Upper lobe of right lung (tissue), 1 donor: ENCODE measurements at places on chromosomes 3 and 15. TPM values are rescaled to one million over a fixed set of nuclear protein-coding genes. Genes with fewer than 3 reads are reported as not detected.

The SHISA5 gene
- 163 TPM for total RNA-seq

DNA sequence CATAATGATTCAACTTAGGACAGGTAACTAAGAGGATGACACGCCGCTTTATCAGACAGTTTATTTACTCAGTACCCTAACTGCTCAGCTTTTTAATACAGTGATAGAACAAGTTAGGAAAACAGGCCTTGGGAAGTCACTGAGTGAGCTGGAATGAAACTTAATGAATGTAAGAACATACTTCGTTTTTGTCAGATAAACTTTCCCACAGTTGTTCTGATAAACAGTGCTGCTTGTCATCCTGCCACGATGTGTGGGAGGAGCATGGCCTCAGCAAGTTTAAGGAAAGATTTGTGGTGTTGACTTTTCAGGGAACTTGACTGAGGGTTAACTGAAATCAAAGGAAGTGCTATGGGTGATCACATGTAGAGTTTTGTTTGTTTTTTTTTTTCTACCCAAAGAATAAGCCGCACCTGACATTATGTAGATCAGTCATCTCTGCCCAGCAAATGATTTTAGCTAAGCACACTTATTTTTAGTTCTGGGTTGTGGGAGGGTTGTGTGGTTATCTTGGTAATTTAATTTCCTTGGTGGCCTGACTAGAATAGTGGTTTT, 5.6 kb upstream of the P2RY14 start:
- peaks cover 8% of the 10 kb centered on the region for H3K4me1 ChIP-seq
- H3K27ac ChIP-seq: no peak overlapping the region
- H3K27me3 ChIP-seq: no peaks in the 10 kb centered on the region
- no peaks in the 10 kb centered on the region for H3K36me3 ChIP-seq

DNA sequence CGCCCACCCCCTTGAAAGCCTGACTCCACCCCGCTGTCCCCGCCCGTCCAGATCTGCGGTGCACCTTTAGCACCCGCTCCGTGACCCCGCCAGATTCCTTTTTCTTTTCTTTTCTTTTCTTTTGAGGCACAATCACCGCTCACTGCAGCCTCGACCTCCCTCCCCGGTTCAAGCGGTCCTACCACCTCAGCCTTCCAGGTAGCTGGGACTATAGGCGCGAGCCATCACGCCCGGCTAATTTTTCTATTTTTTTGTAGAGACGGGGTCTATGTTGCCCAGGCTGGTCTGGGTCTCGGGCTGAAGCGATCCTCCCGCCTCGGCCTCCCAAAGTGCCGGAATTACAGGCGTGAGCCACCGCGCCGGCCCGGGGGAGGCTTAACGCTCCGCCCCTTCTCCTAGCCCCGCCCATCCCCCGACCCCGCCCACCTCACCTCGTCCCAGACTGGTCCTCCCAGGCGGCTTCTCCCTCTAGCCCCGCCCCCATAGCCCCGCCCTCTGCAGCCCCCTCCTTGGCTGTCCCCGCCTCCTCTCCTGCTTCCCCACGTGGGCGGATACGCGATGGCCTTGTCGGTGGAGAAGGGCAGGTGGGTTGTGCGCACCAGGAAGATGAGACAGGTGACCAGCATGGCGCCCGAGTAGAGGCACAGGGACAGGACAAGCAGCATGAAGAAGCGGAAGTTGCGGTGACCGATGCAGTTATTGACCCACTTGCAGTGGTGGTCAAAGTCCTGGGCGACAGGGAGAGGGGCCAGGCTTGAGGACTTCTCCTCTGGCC, 3.2 kb downstream of the ZDHHC19 start:
- peaks cover 2% of the 10 kb centered on the region for H3K4me1 ChIP-seq
- H3K27ac ChIP-seq: no peak overlapping the region
- DNase-seq: peak; percentile 90
- no peaks in the 10 kb centered on the region for H3K27me3 ChIP-seq
- H3K4me3 ChIP-seq: peak overlapping the region; percentile 45

DNA sequence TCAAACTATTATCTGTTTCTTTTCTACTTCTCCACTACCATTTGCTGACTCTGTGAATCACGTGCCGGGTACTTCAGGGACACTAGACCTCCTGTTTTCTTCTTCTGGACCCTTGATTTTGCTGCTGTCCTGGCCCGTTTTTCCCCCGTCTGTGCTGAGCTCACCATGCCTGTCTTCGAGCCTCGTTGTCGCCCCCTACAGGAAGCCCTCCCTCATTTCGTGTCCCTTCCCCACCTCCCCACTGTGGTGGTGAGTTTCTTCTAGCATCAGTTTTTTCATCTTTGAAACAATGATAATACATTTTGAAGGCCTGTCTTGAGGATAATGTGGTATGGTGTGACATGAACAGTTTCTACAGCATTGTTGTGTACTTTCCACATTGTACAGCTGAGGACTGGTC, 12.8 kb downstream of the GABRG3 start:
- DNase-seq: no peak
- H3K4me1 ChIP-seq: no peaks in the 10 kb centered on the region
- no peaks in the 10 kb centered on the region for H3K27me3 ChIP-seq
- H3K36me3 ChIP-seq: no peaks in the 10 kb centered on the region
- H3K4me3 ChIP-seq: no peak overlapping the region

The MESP2 gene
- total RNA-seq: not detected

The LRRC2 gene
- 2.9 TPM for total RNA-seq

DNA sequence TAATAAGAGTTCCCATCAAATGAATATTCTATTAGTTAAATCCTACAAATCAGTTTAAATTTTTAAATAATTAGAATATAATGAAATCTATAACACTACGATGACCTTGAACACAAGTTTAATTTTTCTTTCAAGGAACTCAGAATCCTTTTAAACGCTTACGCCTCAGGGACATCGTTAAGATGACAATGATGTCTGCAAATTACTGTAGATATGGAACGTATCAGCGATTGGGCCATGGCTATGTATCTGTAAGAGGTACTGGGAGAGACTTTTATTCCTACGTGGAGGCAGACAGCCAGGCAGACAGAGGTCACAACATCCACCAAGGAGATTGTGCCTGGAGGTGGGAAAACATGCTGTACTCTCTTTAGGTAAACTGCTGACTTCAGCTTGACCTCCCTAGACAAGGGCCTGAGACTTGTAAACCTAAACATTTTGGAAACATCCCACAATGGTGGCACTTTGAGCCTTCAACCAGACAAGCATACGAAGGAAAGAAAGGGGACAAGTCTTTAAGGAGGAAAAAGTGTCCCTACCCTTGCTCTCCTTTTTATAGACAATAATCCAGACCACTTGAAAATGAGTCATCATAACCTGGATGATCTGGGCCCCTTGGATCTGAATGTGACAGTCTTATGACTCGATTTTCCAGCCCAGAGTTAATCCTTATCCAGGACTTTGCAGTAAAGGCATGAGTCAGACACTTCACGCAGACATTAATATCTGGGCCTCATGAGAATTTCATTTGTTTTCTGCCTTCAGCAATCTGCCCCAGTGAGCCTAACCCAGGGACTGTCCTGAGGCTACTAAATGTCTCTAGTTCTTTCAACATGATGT, 6.8 kb upstream of the LDHAL6B start:
- no peak overlapping the region for H3K4me3 ChIP-seq
- no peaks in the 10 kb centered on the region for H3K4me1 ChIP-seq
- H3K27ac ChIP-seq: no peak overlapping the region
- peaks cover 35% of the 10 kb centered on the region for H3K36me3 ChIP-seq

- peak overlapping the region; percentile 93 for H3K27ac ChIP-seq
- peaks cover 38% of the 10 kb centered on the region for H3K4me1 ChIP-seq
- H3K27me3 ChIP-seq: no peaks in the 10 kb centered on the region
Observed at GRCh38 chr3:11642431-11643191, 1.1 kb downstream of the VGLL4 start.

- DNase-seq: no peak
- H3K36me3 ChIP-seq: no peaks in the 10 kb centered on the region
- H3K4me3 ChIP-seq: no peak overlapping the region
Observed at GRCh38 chr3:4474683-4475490, 7.8 kb upstream of the SUMF1 start.

DNA sequence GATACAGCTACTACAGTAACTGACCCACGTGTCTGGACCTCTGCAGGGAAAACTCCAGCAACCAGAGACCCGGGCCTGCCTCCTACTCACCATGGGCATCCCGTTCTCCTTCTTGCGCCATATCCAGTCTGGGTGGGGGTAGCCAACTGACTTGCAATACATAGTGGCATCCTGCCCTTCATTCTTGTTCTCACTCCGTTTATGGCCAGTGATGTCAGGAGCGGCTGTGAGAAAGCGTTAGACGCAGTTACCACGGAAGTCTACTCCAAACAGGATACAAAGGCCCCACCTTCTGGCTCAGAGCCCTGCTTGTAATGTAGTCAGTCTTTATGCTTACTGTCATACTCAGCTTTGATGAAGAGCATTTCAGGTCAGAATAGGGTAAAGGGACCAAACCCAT, 59.6 kb downstream of the NPTN start:
- no peaks in the 10 kb centered on the region for H3K4me1 ChIP-seq
- H3K4me3 ChIP-seq: no peak overlapping the region
- H3K27me3 ChIP-seq: no peaks in the 10 kb centered on the region
- no peak for DNase-seq
- H3K36me3 ChIP-seq: peaks cover 78% of the 10 kb centered on the region
- H3K27ac ChIP-seq: no peak overlapping the region

DNA sequence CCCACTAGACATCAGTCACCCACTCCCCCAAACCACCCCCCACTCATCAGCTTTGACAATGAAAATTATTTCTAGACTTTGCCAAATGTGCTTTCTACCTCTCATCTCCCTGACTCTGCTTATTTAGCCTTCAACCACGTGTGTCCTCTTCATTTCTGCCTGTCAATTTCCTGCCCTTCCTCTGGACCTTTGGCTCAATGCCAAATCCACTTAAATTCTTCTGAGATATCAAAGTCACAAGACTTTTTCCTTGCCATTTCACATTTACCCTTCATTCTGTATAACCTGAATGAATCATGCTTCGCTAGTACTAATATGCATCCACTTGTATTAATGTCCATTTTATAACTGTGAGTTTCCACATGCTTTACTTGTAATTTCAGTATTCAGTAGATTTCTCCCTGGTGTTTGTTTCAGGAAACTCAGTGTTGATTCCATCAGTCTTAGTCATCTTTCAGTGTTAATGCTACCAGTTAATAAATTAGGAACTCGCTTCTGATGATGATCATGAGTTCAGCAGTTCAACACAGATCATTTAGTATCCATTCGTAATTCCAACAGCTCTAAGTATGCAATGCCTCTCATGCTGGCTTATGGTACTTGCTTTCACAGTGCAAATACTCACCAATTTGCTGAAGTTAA, 128.2 kb upstream of the OSTN start:
- no peak overlapping the region for H3K4me3 ChIP-seq
- H3K27ac ChIP-seq: no peak overlapping the region
- H3K27me3 ChIP-seq: no peaks in the 10 kb centered on the region
- H3K4me1 ChIP-seq: no peaks in the 10 kb centered on the region

GRCh38 chr15:62665449-62665848, 377.1 kb upstream of the TPM1 start:
- DNase-seq: no peak
- no peaks in the 10 kb centered on the region for H3K36me3 ChIP-seq
- H3K27me3 ChIP-seq: no peaks in the 10 kb centered on the region
- H3K4me3 ChIP-seq: no peak overlapping the region

DNA sequence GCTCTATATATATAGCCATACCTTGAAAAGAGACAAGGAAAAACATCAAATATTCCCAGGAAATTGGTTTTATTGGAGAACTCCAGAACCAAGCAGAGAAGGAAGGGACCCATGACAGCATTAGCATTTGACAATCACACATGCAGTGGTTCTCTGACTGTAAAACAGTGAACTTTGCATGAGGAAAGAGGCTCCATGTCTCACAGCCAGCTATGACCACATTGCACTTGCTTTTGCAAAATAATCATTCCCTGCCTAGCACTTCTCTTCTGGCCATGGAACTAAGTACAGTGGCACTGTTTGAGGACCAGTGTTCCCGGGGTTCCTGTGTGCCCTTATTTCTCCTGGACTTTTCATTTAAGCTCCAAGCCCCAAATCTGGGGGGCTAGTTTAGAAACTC, 85.5 kb downstream of the TGFBR2 start:
- no peaks in the 10 kb centered on the region for H3K27me3 ChIP-seq
- peaks cover 62% of the 10 kb centered on the region for H3K4me1 ChIP-seq
- no peak overlapping the region for H3K4me3 ChIP-seq
- H3K27ac ChIP-seq: peak overlapping the region; percentile 4
- DNase-seq: no peak

DNA sequence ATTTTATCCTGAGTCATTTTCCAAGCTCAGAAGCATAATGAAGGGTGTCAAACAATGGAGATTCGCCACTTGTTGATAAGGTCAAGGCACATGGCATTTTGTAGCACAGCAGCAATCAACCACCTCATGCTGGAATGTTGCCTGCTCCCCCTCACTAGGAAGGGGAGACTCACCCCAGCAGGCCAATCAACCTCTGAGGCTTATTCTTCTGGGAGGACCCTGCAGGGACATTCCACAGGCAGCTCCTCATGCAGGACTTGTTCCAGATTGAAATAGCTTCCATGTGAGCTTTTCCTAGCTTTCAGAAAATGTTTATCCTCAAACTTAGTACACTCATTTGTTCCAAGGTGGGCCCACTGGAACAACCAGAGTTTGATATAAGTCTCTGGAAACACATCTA, 77.6 kb downstream of the SSR3 start:
- no peaks in the 10 kb centered on the region for H3K4me1 ChIP-seq
- H3K36me3 ChIP-seq: no peaks in the 10 kb centered on the region
- H3K27ac ChIP-seq: no peak overlapping the region
- H3K4me3 ChIP-seq: no peak overlapping the region
- DNase-seq: no peak
- H3K27me3 ChIP-seq: no peaks in the 10 kb centered on the region

The ROPN1 gene
- not detected for total RNA-seq

GRCh38 chr3:55157731-55158130, 229.9 kb upstream of the LRTM1 start:
- H3K27ac ChIP-seq: no peak overlapping the region
- no peaks in the 10 kb centered on the region for H3K36me3 ChIP-seq
- no peak for DNase-seq
- H3K4me3 ChIP-seq: no peak overlapping the region
- H3K4me1 ChIP-seq: no peaks in the 10 kb centered on the region

The PPP1R14D gene
- 1.3 TPM for total RNA-seq

- H3K4me3 ChIP-seq: peak overlapping the region; percentile 79
- H3K36me3 ChIP-seq: no peaks in the 10 kb centered on the region
- peaks cover 5% of the 10 kb centered on the region for H3K27me3 ChIP-seq
- H3K4me1 ChIP-seq: peaks cover 6% of the 10 kb centered on the region
- H3K27ac ChIP-seq: peak overlapping the region; percentile 81
Observed at GRCh38 chr3:24521420-24522145, 26.9 kb upstream of the THRB start.

DNA sequence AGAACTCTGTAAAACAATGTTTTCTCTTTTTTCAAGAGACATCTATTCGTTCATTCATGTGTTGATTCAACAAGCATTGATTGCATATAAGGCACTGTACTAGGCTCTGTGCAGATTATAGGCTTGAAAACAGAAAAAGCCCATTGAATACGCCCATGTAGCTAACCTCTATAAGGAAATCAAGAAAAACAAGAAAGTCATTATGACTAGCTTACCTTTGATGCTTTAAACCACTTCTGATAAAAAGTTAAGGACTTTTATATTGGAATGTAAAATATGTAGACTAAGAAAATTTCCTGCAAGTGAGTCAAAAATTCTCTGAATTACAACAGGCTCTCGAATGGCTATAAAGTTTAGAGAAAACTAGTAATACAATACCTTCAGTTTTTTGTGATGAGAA, 92.5 kb downstream of the BDH1 start:
- H3K36me3 ChIP-seq: no peaks in the 10 kb centered on the region
- no peaks in the 10 kb centered on the region for H3K27me3 ChIP-seq
- no peak overlapping the region for H3K4me3 ChIP-seq

GRCh38 chr15:88243895-88244787, 12.4 kb downstream of the NTRK3 start:
- H3K27ac ChIP-seq: no peak overlapping the region
- H3K36me3 ChIP-seq: no peaks in the 10 kb centered on the region
- no peaks in the 10 kb centered on the region for H3K27me3 ChIP-seq
- peaks cover 4% of the 10 kb centered on the region for H3K4me1 ChIP-seq
- DNase-seq: no peak
